ENCODE measurements at places on chromosomes 11 and 22.

DNA sequence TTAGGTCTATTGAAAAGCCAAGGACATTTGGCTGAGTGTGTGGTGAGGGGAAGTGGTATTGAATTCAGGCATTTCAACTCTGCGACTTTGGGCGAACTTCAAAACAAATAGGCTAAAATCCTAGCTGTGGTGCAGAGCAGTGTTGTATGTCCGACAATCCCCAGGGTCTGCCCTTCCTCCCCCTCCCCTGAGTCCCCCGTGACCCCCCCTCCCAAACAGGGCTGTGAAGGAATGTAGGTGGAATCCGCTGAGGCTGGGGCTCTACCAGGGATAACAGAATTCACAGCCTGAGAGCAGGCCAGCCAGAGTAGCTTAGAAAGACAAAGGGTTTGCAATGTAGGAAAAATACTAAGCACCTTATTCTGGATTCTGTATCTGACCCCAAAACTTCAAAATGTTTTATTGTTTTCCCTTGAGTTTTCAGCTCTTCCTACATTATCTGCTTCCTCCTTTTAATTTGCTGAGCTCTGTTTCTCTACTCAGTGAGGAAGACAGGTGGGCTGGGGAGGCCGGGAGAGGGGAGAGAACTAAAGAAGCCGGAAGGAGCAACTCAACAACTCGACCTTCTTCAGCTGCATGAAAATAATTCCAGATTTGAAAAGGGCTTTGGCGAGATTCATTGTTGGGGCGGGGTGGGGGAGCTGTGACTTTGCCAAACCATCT lies 315.2 kb downstream of the BLID start:
- H3K27ac ChIP-seq: no peak overlapping the region
- no peaks in the 10 kb centered on the region for H3K27me3 ChIP-seq
- H3K4me1 ChIP-seq: no peaks in the 10 kb centered on the region
- peak; percentile 48 for DNase-seq

DNA sequence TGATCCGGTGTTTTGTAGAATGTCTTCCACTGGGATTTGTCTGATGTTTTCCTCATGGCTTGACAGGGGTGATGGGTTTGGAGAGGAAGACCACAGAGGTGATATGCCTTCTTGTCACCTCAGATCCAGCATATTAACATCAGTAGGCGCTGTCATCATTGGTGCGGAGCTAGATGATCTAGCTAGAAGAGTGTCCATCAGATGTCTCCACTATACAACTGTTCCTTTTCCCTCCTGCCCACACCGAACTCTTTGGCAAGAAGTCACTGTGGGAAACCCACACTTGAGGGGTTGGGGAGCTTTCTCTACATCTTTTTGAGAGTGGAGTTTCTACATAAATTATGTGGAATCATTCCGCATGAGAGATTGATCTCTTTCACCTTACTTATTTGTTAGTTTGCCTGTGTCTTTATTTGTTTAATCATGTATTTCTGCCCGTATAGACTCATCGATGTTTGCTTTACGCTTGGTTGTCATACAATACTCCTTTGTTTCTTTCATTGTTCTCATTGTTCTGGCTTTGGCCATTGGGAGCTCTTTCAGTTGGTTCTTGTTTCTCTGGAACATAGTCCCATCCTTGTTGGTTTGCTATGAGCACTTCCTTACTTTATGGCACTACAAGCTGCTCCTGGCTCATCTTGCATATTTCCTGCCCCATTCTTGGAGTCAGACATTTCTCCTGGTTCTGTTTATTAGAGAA lies 1420.3 kb downstream of the BRD1 start:
- no peak for DNase-seq
- H3K36me3 ChIP-seq: no peaks in the 10 kb centered on the region
- no peaks in the 10 kb centered on the region for H3K4me1 ChIP-seq
- no peak overlapping the region for H3K27ac ChIP-seq
- peaks cover 3% of the 10 kb centered on the region for H3K27me3 ChIP-seq

DNA sequence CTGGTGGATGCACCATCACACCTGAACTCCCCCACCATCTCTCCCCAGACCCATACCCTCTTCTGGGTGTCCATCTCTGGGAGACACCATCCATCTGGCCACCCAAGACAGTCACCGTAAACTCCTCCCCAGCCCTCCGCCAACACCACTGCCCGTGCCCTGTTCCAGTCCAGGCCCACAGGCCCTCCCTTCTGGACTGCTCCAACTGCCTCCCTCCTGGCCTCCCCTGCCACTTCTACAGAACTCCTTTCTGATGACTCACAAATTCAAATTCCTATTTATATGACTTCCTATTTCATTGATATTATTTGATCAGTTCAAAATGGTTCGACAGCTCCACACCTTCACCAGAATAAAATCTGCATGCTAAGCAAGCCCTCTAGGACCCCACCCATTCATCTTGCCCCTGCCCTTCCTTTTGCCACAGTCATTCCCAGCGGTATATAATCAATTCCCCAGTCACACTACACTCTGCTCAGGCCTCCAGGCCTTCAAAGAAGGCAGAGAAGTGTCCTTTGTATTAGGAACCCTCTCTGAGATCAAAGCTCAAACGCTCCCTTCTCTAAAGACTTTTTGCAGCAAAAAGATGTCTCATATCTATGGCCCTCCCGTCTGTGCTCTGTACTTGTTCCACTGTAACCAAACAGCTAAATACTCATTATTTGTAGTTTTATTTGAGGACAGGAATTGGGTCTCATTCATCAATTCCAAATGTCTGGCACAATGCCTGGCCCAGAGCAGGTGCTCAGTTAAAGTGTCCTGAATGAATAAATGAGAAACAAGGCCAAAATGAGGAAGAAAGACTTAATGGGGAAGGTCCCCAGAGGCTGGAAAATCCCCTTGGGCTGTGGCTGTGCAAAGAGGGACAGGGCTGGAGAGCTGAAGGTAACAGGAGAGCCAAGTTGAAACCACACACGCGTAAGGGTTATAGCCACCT lies 29.0 kb downstream of the MYH9 start:
- no peaks in the 10 kb centered on the region for H3K27me3 ChIP-seq
- no peak overlapping the region for H3K4me3 ChIP-seq
- peak overlapping the region; percentile 67 for H3K27ac ChIP-seq
- H3K4me1 ChIP-seq: peaks cover 93% of the 10 kb centered on the region

GRCh38 chr22:19663821-19664355 lies 50.4 kb upstream of the SEPTIN5 start:
- no peaks in the 10 kb centered on the region for H3K36me3 ChIP-seq
- no peaks in the 10 kb centered on the region for H3K27me3 ChIP-seq
- no peak overlapping the region for H3K4me3 ChIP-seq
- DNase-seq: peak; percentile 64
- peak overlapping the region; percentile 61 for H3K27ac ChIP-seq

- DNase-seq: no peak
- H3K4me3 ChIP-seq: no peak overlapping the region
- no peak overlapping the region for H3K27ac ChIP-seq
These were observed 387.0 kb downstream of the CTTN start for GRCh38 chr11:70785372-70785771.

- DNase-seq: no peak
- H3K4me3 ChIP-seq: no peak overlapping the region
- no peaks in the 10 kb centered on the region for H3K36me3 ChIP-seq
- H3K4me1 ChIP-seq: no peaks in the 10 kb centered on the region
- no peak overlapping the region for H3K27ac ChIP-seq
These were observed 107.2 kb downstream of the MPPED2 start for GRCh38 chr11:30478923-30479322.

DNA sequence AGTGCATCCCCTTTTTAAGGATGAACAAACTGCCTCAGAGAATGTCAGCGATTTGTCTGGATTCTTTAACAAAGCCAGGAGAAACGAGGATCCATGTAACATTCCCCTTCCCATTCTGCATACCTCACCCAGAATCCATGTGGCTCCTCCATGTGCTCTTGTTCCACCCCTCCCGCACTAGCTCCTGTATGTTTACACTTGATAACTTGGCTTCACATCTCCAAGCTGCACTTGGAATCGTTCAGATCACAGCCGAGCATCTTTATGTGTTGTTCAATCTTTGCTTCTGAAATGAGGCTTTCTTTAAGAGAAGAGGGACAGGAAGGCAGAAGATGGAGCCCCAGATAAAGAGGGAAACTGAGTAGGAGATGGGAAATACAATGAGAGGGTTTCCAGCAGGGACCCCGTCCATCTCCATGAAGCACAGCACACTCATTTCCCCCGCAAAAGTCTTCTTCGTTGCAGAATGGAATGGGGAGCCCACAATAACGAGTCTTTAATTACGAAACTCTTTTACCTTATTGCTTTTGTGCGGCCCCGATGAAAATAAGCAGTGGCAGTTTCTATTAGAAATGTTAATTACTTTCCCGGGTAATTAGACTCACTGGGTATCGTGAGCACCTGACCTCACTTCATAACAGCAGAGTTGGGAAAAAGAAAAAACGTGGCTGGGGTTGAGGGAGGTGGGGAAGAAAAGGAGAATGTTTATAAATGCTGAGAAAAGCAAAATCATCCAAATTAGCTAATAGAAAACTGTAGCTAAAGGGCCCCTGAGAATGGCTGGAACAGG lies 96.8 kb upstream of the ISX start:
- H3K4me1 ChIP-seq: no peaks in the 10 kb centered on the region
- no peaks in the 10 kb centered on the region for H3K27me3 ChIP-seq
- H3K27ac ChIP-seq: no peak overlapping the region
- DNase-seq: no peak
